Stimulated activated CD8-positive, alpha-beta memory T cell treated with anti-CD3 and anti-CD28 coated beads, Interleukin-15, amount 100 ng/mL, for 48 hours (primary cell): ENCODE measurements at places on chromosomes 12 and 14.

DNA sequence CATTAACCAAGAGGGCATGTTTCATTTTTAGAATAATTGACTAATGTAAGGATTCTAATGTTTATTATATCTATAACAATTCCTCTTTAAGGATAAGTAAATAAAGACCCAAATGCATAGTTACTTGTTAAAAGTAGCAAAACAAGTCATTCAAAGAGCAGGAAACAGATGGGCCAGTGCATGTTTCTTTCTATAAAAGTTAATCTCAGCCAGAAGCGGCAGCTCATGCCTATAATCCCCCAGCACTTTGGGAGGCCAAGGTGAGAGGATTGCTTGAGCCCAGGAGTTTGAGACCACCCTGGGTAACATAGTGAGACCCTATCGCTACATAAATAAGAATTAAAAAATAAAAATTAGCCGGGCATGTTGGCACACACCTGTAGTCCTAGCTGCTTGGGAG is 391.0 kb upstream of the RGS6 start:
- DNase-seq = no peak

GRCh38 chr14:32366256-32366879 is 37.3 kb downstream of the AKAP6 start:
- no peak for DNase-seq

- DNase-seq = peak; percentile 31
Observed at GRCh38 chr14:50821510-50822464, 9.2 kb downstream of the NIN start.

DNA sequence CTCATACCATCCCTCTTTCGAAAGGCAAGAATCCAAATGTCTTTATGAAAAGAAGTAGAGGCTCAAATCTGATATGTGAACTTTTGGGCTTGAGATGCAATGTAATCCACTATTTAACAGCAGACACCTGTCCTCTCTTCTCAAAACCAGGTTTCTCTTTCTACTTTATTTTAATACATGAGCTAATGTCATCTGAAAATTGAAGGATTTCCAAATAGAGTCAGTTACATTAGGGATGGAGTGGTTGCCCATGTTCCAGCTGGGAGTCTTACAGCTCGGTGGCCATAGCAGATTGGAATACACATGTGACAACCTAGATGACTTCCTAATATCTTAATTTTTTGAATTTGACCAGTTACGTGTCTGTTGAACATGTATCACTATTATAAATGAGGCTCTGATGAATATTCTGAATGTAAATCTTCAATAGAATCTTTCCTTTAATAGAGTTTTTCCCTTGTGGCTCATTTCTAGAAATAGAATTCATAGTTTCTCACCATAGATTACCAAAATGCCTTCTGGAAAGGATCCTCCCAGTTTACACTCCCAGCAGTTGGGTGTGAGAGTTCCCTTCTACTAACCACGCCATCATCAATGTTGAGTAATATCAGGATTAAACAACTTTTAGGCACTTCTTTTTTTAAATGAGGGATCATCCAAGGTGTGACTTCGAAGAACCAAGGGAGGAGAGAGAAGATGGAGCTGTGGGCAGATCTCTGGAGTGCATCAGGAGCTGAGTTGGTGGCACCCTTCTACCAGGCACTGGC is 49.2 kb downstream of the GPR135 start:
- DNase-seq = no peak

DNA sequence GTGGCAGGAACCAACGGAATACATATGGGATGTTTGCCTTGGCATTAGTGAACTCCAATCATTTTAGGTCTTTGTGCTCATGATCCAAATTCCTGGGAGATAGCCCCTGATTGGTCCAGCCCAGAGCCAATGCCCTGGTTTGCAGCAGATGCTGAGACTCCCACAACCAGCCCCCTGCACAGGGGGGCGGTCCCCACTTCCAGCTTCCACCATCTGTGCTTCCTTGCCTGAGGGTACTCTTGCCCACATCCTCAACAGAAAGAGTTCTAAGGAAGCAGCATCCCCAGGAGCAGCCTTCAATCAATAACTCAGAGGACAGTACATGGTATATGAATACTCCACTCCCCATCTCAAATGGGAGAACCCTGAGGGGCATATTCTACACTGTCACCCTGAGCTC is 39.7 kb upstream of the FICD start:
- no peak for DNase-seq

- DNase-seq = peak; percentile 83
Observed at GRCh38 chr12:55929306-55929791, 1.6 kb upstream of the DGKA start.

DNA sequence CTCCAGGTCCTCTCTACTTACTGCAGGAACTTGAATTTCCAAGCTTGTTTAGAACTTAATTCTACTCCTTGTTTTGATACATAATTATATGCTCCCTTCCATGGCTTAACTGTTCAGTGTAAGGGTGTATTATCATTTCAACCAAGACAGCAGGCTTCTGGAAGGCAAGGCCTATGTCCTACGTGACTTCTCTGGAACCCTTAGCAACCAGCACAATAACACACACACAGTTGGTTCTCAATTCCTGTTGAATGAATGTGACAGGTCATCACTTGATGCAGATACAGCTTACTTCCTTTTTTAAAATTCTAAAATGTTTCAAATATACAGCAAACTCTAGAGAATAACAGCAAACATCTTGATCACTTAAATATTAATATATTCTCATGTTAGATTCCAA is 77.7 kb upstream of the COCH start:
- DNase-seq = no peak

GRCh38 chr12:120468821-120469449 is 613 bp downstream of the SRSF9 start:
- peak; percentile 25 for DNase-seq

GRCh38 chr14:34993426-34993825 is 10.6 kb downstream of the SRP54 start:
- no peak for DNase-seq

- DNase-seq = peak; percentile 1
Observed at GRCh38 chr14:58571769-58572472, 65.8 kb upstream of the DACT1 start.

GRCh38 chr12:92370828-92371227 is 225.2 kb upstream of the BTG1 start:
- no peak for DNase-seq

DNA sequence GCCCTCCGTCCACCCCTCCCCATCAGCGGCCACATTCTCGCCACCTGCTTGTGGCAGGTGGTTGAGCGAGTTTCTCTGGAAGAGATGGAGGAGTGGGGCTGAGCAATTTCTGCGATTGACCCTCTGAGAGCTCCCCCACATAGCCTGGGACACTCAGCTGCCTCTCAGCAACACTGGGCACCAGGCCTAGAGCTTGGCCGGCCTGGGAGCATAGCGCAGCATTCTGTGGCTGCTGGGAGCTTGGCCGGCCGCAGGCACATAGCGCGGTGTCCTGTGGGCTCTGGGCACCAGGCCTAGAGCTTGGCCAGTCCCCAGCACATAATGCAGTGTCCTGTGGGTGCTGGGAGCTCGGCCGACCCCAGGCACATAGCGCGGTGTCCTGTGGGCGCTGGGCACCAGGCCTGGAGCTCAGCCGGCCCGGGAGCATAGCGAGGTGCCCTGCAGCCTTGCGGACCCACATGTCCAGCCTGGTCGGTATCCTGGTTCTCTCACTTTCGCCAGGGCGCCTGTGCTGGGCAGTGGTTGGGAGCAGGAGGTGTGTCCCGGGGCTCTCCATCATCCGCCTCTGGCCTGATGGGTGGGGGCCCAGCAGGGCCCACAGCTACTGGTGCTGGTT is 43.8 kb downstream of the LRCOL1 start:
- DNase-seq = no peak

- no peak for DNase-seq
Observed at GRCh38 chr14:98954349-98955000, 317.5 kb downstream of the BCL11B start.

- no peak for DNase-seq
Observed at GRCh38 chr12:122987086-122987951, 6.8 kb downstream of the ARL6IP4 start.

GRCh38 chr12:110916295-110916875 is 4.0 kb downstream of the MYL2 start:
- DNase-seq = no peak

- DNase-seq = no peak
Observed at GRCh38 chr12:40650038-40650704, 42.1 kb upstream of the CNTN1 start.

DNA sequence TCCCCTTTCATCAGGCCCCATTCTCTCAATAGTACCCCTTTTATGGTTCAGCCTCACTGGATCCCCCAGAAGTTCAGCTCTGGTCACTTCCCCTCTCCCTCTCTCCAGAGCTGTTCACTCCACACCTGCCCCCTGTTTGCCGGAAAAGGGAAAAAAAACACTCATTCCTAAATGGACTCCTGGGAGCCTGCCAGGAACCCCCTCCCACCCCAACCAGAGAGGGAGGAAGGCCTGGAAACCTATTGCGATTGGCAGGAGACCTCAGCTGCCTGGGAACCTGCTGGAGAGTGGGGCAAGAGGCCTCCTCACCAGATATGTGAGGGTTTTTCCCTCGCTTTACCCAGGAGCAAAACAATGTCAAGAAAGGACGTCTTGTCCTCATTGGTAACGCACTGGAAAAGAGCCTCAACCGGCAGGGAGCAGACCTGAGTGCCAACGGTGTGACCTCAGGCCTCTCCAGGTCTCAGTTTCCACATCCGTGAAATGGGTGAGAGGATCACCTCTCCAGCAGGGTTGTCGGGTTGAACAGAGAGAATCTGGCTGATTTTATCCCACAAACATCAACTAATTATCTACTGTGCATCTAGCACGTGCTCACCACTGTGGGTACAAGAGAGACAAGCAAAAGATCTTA is 4.6 kb downstream of the DTX1 start:
- DNase-seq = no peak

GRCh38 chr14:84581041-84581440 is 948.9 kb upstream of the FLRT2 start:
- no peak for DNase-seq

- no peak for DNase-seq
Observed at GRCh38 chr14:34231626-34232025, 230.4 kb downstream of the SPTSSA start.

GRCh38 chr12:25518512-25518911 is 34.6 kb downstream of the LMNTD1 start:
- DNase-seq = no peak

GRCh38 chr14:87196436-87196835 is 796.5 kb downstream of the GALC start:
- no peak for DNase-seq

GRCh38 chr12:131603106-131603938 is 107.6 kb upstream of the SFSWAP start:
- no peak for DNase-seq

- DNase-seq = no peak
Observed at GRCh38 chr12:54000116-54001114, at the start of gene HOXC9. Gene HOXC9, plus strand, starts transcription at chr12:54000161. Its CDS starts 28 bp downstream, at chr12:54000189.

GRCh38 chr12:116892349-116893140 is 11.3 kb upstream of the HRK start:
- DNase-seq = no peak

- no peak for DNase-seq
Observed at GRCh38 chr14:64720131-64720576, 15.9 kb downstream of the PLEKHG3 start.

- DNase-seq = no peak
Observed at GRCh38 chr12:106039646-106040404, 98.9 kb downstream of the NUAK1 start.

GRCh38 chr12:86660488-86661147 is 404.4 kb upstream of the MGAT4C start:
- no peak for DNase-seq

DNA sequence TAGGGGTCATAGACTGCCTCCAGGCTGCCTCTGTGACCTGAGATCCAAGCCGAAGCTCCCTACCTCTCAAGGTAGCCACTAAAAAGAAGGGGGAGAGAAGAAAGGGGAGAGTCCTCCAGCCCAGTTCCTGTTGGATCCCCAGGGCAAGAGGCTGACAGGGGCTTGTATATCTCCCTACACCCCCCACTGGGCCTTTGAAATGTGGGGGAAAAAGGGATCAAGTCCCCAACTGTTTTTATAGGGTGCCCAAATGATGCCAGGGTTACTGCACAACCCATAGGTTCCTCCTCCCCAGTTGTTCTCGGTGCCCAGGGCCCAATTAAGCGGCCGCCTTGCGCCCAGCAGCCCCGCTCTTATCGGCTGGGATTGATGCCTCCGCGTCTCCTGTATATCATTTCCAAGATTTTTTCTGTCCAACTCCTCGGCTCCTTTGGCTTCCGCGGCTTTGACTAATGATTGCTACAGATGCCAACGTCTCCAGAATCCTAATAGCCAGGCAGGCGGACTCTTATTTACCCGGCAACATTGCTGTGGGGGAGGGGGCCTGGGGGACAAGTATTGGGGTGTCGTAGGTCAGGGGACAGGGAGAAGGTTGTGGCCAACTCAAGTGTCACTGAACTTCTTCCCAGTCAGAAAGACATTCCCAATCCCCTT is 7.6 kb upstream of the HOXC4 start:
- no peak for DNase-seq

DNA sequence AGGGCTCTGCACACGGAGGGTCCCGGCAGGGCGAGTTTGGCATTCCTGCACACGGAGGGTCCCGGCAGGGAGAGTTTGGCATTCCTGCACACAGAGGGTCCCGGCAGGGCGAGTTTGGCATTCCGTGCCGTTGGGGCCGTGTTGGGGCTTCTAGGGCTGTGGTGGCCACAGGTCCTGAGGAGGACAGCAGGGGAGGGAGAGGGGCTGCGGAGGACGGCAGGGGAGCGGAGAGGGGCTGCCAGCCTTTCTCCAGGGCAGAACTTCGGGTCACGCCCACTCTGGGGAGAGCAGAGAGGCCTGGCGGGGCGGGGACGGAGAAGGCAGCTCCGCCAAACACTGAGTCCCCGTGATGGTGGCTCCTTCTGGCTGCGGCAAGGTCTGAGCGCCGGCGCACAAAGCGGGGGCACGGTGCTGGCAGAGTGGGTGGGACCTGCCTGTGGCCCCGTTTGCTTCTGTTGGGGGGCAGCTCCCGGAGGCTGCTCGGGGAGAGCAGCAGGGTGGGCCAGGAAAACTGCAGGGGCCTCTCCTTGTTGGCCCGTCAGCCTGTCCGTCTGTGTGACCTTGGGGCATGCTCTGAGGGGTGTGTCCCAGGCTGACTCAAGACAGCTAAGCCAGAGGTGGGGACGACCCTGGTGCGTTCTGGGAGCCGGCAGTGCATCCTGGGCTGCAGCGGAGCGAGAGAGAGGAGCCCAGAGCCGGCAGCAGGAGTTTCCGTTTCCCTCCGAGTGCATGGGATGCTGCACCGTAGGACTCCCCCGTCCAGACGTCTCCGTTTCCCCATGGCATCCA is 60.2 kb downstream of the LRCOL1 start:
- DNase-seq = no peak

DNA sequence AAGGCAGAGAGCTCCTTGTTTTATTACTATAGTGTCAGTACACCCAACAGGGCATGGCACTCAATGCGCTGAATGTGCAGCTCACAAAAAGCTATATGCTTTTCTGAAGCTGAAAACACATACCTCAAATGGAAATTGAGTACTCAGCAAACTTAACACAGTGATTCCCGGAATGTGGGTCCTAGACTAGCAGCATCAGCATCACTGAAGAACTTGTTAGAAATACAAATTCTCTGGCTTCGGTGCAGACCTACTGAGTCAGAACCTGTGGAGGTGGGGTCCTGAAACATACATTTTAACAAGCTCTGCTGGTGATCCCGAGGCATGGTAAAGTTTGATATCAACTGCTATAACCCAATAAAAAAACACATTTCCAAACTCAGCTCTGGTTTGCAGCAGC is 14.9 kb downstream of the RERG start:
- no peak for DNase-seq
